ENCODE measurements at places on chromosomes 4 and X. TPM values are rescaled to one million over a fixed set of nuclear protein-coding genes. Genes with fewer than 3 reads are reported as not detected.

DNA sequence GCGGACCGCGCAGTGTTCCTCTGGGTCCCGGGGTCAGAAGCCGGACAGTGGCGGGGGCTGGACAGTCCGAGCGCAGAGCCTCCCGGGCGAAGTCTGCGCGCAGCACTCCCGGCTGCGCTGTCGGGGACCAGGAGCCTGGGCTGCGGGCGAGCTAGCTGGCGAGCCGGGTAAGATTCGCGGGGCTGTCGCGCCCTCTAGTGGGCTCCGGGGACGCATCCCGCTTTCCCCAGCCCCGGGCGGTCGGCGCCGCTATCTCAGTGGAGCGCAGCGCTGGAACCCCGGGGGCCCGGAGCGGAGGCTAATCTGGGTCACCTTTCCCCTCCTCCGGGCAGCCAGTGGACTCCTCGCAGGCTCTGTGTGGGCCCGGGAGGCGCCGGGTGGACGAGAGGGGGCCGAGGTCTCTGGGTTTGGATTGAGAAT is 4.2 kb downstream of the PDGFRA start:
- peak; percentile 68 for DNase-seq

DNA sequence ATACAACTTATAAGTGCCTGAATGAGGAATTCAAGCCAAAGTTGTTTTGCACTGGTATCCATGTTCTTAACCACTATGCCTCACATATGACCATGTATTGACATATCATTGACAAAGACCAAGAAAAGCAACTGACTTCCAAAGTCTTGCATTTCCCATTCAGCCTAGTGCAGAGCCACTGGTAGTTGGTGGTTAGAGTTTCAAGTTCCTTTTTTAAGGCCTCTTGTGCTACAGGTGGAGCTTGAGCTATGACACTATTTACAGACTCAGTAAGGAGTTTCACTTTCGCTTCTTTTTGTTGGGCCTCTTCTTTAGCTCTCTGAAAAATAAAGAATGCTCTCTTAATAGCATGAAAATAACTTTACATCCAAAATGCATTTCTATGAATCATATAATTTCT is 763.0 kb downstream of the DMD start:
- peak; percentile 12 for DNase-seq

DNA sequence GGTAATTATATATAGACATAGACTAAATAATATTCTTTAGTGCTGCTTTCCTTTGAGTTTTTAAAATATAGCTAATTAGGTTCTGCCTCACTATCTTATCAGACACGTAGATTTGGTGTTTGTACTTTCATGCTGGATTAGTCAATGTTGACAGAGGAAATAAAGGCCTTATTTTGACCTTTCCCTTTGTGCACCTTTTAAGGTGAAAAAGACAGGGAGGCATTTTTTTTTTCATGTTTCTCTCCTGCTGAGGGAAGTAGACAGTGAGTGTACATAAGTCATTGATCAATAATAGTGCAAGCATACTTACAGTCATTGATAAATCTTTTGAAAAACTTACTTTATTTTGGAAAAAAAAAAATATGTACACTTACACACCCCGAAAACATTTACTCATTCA is 467.8 kb downstream of the GRXCR1 start:
- no peak for DNase-seq

- no peak for DNase-seq
These were observed 20.1 kb downstream of the ARHGEF9 start for GRCh38 chrX:63764946-63765345.

GRCh38 chrX:143788265-143788664 is 67.7 kb upstream of the SPANXN2 start:
- DNase-seq, result peak; percentile 15

DNA sequence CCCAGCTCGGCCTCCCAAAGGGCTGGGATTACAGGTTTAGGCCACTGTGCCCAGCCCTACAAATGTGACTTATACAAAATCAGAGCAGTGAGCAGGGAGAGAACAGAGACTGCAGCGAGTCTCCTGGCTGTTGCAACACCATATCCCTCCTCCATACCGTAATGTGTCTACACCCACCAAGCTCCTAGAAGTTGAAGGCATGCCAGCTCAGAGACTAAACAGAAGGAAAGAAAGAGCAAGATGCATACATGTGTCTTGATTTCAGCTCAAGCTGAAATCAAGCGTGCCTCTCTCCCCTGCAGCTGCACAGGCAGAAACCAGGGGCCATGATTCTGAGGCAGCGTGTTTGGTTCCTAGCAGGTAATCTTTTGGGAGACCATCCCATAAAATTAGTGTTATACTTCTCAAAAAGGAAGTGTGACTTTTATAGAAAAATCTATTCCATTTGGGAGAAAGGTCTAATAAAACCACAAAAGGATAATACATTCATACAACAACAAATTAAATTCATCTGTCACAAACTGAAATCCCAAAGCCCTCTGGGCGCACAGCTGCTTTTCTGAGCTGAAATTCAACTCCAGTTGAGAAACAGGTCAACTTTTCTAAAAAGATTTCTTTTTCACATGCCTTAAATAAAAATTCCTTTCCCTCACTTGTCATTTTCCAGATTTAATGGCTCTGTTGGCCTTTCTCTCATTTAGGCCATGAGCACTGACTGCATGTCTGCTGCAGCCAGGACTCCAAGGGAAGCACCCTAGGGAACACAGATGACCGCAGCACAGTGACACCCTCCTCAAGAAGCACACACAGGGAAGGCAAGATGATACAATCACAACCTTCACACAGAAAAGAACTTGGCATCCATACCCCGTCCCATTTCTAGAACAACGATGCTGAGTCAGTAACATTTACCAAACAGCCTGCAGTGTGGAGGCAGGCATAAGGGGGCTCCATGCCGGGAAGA is 34.4 kb downstream of the AFAP1 start:
- no peak for DNase-seq

GRCh38 chrX:115560978-115561604 is at the start of gene PLS3:
Gene PLS3 (plus strand): TSS chrX:115561174. CDS start chrX:115610251, 49,077 bp downstream.
- peak; percentile 78 for DNase-seq

DNA sequence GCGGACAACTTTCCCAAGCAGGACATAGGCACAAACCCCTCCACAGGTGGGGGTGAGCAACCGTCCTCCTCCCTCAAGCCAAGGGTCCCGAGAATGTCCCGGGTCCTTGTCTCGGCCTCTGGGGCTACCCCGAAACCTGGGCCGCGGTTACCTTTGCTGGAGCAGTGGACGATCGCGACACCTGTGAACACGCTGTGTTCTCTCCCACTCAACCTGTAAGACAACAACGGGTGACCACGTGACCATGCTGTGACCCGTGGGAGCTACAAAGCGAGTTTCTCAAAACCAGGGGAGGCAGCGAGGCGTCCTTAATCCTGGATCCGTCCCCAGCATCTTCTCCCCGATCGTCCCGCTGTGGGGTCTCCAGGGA is 17.9 kb downstream of the ASMTL start:
- DNase-seq, result no peak

GRCh38 chr4:10275696-10276095 is 159.1 kb upstream of the WDR1 start:
- DNase-seq, result no peak

DNA sequence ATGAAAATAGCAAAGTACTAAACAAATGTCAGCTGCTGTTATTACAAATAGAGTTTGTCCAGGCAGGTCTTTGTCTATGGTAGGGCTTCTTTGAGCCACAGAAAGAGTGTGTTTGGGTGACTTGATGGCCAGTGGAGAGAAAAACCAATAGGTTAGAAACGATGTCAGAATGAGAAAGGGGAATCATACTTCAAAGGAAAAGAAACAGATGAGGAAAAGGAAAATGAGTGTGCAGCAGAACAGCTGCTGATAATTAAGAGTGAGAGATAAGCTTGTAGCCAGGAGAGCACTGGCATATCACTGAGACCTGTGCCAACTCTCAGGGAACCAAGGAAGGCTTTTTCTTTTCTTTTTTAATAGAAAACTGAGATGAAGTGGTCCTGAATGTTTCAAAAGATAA is 257.2 kb downstream of the ARHGAP24 start:
- no peak for DNase-seq

GRCh38 chrX:15334561-15334960 is 762 bp downstream of the PIGA start:
- DNase-seq, result no peak

GRCh38 chr4:64911846-64912245 is 502.6 kb upstream of the TECRL start:
- no peak for DNase-seq

DNA sequence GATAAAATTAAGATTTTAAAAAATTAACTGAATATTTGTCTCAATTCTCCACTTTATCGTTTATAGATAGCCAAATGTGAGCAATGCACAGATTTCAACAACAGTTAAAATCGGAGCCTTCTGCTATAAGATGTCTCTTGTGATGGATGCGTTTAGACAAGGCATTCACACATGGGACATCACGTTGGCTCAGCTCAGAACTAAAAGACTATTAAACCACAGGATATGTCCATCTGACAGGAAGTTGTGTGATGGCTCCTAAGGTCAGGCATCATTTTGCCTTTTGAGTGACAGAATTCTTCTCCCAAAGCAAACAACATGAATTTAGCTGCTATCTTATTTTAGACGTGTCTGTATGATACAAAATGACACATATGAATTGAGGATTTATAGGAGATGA is 17.3 kb upstream of the VCX3B start:
- DNase-seq, result no peak

DNA sequence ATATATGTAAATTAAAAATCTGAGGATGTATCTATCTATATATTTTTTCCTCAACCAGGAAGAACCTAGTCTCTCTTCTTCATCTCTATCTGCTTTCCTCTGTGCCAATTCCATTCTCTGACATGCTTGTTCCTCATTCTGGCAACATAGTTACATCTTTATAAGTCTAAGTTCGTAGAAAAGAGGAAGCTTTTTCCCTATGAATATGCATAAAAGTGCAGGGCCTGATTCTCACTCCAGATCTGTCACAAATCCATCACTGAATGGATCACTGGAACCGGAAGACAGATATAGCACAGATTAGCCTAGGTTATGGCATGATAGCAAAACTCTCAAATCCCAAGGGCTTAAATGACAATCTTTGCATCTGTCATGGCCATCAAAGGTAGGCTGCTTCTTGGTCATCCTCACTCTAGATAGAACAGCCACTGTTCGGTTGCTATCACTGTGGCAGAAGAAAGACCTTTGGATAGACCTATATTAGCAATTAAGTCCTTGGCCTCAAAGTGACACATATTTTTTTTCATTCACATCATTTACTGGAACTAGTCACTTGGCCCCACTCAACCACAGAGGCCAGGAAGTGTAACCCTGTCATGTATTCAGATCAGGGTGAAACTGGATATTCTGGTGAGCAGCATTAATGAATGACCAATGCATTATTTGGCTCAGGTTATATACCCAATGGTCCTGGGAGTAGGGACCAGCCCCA is 22.2 kb downstream of the DTHD1 start:
- no peak for DNase-seq

GRCh38 chrX:66021401-66021764 is 18.5 kb downstream of the VSIG4 start:
- no peak for DNase-seq

DNA sequence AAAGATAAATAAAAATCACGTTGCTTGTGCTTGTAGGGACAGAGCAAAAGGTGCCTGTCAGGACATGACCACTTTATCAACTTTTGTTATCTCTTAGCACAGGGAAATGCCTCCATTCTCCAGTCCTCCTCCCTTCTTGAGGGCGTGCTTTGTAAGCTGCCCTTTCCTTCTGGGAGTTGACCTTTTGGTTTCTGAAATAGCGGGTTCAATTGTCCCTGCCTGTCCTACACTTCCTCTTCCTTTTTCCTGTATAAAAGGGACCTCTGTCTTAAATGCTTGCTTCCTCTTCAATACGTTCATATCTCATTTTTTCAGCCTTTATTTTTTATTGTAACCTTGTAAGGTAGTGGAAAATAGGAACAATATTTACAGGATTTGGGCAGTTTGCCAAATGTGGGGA is 153.5 kb downstream of the SH3BGRL start:
- DNase-seq, result no peak

Gene MID1
- 25.2 TPM for total RNA-seq

Gene TNMD
- not detected for total RNA-seq

Gene RS1
- total RNA-seq, result not detected

Gene TRIML2
- total RNA-seq, result 34.9 TPM

Gene BEND4
- not detected for total RNA-seq

Gene OCRL
- 36.4 TPM for total RNA-seq

Gene PABPC1L2B
- total RNA-seq, result not detected

Gene ZNF732
- total RNA-seq, result not detected

Measured in NCI-H460 (cell line).